Right renal pelvis (tissue), 4 donors: ENCODE measurements at places on chromosomes 7 and 10. TPM values are rescaled to one million over a fixed set of nuclear protein-coding genes. Genes with fewer than 3 reads are reported as not detected.

The POLR2J2 gene
- polyA plus RNA-seq, result 3.1 TPM

The GRM3 gene
- 0.22 TPM for polyA plus RNA-seq

The FEZF1 gene
- polyA plus RNA-seq, result not detected

The TMEM254 gene
- 68.9 TPM for polyA plus RNA-seq

The SHOC2 gene
- polyA plus RNA-seq, result 44.6 TPM

The CFAP58 gene
- polyA plus RNA-seq, result 0.49 TPM

The SLC18A2 gene
- 1.3 TPM for polyA plus RNA-seq

The WIPF3 gene
- polyA plus RNA-seq, result 6.0 TPM

The DNAH11 gene
- polyA plus RNA-seq, result 1.7 TPM

The MYH16 gene
- 0.04 TPM for polyA plus RNA-seq

The SLC35B4 gene
- 22.9 TPM for polyA plus RNA-seq

The LMBR1 gene
- polyA plus RNA-seq, result 44.2 TPM
